GM03348 (cell line): ENCODE measurements at places on chromosomes 3 and 15.

- DNase-seq: no peak
Measured at GRCh38 chr3:45892161-45892560, 5.8 kb downstream of the CCR9 start.

DNA sequence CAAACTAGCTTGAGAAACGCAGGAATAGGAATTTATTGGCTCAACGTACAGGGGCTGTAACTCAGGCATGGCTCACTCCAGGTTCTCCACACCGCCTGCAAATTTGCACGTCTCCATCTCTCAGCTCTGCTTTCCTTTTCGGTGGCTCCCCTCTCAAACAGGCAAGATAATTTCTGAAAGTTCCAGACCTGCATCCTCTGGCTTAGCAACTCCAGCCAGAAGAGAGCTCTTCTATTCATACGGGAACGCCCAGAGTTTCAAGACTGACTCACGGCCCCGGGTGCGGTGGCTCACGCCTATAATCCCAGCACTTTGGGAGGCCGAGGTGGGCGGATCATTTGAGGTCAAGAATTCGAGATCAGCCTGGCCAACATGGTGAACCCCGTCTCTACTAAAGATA lies 139.7 kb upstream of the BNIP2 start:
- no peak for DNase-seq

DNA sequence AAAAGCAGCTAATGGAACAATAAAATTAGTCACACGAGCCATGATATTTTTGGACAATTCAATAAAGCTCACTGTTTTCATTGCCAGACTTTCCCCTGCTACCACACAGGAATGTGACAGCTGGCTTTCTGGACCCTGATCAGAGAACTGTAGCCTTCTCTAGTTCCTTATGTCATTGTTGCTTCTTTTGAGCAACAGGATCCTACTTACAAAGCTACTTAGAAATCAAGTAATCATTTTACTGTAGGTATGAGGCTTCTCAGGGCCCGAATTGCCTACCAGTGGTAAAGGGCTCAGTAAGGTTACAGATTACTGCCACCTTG lies 94.3 kb upstream of the AADACL2 start:
- no peak for DNase-seq

DNA sequence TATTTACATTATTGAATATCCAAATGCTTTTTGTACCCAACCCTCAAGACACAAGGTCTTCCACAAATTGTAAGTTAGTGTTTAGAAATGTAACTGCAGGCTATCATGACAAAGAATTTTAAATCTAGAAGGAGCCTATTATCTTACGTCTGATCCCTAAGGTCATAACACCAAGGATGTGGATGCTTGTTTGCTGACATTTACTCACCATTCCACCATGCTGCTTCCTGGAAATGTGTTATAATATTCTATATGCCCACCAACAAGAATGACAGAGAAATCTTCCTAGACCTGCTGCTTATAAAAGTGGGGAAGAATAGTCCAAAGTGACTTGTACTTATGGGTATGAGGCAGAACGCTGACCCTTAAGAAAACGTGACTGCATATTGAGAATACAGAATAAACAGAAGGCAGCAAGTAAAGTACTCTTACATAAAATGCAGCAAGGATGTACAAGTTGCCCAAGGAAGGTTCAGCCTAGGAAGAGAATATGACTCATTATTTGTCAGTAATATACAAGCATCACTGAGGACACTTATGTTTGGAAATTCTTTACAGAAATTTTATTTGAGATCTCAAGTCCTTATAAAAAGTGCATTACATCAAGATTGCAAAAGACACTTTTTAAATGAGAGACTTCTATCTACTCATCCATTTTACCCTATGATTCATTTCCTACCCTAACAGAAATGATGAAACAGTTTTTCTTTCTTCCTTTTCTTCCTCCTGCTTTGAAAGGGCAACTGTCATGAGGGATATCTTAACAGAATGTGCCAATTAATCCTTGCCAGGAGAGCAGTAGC lies 59.6 kb downstream of the ESYT3 start:
- DNase-seq: peak; percentile 68

DNA sequence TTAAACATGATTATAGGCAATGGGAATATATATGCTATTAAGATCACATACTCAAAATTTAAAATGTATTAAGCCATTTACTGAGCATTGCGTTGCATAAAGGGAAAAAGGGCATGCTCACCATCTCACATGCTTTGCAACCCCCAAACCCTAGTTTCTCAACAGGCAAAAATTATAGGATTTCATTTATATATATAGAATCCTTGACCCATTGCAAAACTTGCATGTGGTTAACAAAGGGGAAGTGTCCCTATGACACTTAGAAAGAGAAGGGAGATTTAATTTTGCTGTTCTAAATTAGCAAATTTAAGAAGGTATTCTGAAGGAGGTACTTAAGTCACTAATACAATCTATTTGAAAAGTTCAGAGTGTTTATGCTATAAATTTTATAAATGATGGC lies 837.8 kb downstream of the DIPK2A start:
- DNase-seq: no peak

DNA sequence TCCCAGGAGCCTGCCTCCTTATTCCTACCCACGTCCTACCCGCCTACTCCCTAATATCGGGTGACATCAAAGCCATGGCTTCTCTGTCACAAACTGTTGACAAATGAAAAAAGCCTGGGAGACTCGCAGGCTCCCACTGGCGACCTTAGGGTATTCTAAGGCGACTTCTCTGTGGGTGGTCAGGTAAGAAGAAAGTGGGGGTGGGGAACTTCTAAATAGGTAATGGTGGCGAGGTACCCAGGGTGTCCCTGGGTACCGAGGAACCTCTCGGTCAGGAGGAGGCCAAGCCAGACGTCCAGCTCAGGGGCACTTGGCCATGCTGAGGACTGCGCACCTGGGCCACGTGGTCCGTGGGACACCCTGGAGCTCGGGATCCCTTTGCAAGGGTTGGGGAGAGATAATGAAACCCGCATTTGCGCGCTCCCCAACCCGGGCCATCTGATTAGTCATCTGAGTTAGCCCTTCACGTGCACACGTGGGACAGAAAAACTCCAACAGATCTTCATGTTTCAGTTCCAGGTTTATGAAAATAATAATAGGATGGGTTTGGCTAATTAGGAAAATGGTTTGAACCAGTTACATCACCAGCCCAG lies 78.2 kb downstream of the NR2F2 start:
- DNase-seq: no peak

- DNase-seq: no peak
Measured at GRCh38 chr3:67459796-67460195, 194.6 kb downstream of the SUCLG2 start.

- no peak for DNase-seq
Measured at GRCh38 chr3:159887911-159888310, 100.7 kb upstream of the IL12A start.

DNA sequence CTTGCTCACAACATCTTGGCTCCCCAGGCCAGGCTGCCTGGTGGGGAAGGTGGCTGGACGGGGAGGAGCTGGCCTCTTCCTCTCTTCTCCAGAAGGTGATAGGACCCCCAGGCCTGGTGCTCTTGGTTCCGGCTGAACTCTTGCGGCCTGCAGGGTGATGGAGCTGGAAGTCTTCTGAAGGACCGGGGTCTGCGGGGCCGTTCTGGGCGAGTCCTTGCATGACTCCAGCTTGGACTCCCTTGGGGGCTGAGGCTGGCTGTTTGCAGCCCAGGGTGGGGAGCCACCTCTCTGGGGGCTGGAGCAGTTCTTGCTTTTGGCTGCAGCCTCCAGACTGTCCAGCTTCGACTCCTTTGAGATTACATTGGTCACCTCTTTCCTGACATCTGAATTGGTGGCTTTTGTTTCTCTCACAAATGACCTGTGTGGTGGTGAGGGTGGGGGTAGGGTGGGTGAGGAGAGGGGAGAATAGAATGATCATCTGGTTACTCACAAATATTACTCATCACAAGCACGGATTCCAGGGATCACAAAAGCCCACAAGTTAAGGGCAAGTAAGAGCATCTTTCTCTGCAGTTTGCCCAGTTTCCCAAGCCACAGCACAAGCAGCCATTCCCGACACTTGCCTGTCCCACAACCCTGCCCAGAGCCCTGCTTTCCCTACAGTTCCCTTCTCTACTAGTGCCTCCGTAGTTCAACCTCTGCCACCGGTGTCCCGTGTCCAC lies 149.1 kb upstream of the HACD2 start:
- DNase-seq: peak; percentile 86

DNA sequence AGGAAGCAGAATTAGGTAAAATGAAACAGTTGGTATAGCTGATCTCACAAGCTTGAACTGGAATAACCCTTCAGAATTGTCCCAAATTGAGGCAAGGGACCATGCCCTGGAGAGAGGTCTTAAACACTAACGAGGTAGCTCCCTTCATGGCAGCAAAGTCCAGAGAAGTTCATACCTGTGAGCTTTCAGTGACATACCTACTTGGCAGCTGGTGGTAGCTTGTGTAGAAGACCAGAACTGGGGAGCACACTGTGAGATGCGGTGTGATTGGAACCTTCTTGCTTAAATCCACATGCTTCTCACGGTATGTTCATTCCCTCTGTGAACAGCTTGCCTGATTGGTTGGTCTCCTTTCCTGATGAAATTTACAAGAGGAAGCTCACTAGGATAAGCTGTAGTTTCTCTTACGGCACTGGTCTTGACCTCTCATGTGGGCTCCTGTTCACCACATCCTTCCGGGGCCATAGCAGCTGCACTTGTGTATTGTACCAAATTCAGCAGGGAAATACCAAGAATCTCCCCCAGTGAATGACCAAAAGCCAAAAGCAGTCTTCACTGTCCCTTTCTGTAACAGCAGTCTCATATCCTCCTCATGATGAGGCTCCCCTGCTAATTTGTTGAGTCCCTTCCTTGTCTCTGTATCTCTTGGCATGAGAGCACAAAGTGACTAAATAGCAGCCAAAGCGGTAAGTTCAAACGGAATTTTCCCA lies 483.7 kb upstream of the FRG2C start:
- no peak for DNase-seq

GRCh38 chr15:29740692-29741311 lies 81.5 kb downstream of the TJP1 start:
- DNase-seq: no peak

- DNase-seq: no peak
Measured at GRCh38 chr15:98628216-98628615, 20.1 kb upstream of the IGF1R start.

DNA sequence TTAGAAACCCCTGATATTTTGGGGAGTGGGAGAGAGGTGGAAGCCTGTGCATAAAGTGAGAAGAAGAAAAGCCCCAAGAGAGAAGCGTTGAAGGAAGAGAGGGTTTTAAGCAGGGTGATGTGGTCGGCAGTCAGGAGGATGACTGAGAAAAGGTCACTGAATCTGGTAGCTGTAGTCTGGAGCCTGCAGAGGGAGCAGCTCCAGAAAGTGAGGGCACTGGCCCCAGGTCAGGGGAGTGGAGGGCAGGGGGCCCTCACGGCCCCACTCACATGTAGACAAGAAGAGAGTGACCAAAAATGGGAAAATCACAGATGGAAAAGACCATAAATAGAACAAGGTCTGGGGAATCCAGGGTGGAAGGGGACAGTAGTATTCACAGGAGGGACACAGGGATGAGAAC lies 105.5 kb downstream of the RYK start:
- no peak for DNase-seq

- DNase-seq: peak; percentile 95
Measured at GRCh38 chr3:47420511-47421484, 40.0 kb downstream of the PTPN23 start.

DNA sequence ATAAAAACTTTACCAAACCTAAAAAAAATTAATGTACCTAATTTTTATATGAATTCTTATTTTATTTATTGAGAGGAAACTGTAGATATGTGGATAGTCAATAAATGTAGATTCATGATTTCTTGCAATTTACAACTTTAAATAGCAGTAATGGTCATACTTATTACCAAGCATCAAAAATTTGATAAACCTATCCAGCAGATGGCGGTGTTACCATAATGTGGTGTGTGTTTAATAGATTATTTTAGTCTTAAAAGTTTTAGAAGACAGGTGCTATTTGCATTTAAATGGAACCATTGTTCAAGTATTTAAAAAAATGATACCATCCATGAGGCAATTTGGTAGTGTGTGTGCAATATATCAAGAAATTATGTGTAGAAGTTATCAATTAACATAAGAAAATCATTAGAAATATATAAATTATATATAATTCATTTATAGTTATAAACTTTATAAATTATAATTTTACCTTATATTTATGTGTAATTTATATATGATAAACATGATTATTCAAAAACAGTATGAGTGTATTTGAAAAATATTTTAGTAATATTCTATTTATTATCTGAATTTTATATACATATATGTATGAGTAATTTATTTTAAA lies 176.0 kb upstream of the BCHE start:
- DNase-seq: peak; percentile 14

- peak; percentile 54 for DNase-seq
Measured at GRCh38 chr15:64619880-64620839, 155.2 kb downstream of the RBPMS2 start.

DNA sequence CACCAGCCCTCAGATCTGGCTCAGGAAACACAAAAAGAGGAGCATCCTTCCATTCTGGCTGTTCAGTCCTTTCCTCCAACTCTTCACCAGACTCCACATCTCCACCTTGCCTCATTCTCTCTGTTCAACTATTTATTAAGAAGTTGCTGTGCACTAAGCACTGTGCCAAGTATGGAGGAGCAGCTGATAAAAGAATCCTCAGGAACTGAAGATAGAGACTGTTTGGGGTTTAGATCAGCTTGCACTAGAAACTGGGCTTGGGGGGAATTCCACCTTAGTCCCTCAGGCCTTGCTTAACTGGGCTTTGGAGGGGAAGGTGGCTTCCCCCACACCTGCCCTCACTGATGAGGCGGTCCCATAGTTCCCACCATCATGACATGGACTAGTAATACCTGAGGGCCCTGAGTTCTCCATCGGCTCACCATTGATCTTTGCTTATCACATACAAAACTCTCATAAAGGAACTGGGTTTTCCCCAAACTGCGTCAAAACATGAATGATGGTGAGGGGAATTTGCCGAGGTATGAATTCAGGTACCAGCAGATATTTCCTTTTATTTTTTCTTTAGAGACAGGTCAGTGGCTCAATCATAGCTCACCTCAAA lies 1.7 kb upstream of the CCR8 start:
- DNase-seq: no peak

- no peak for DNase-seq
Measured at GRCh38 chr3:126553284-126554084, 5.2 kb downstream of the C3orf22 start.

- no peak for DNase-seq
Measured at GRCh38 chr3:75303741-75304140, 360.4 kb upstream of the FRG2C start.

- DNase-seq: no peak
Measured at GRCh38 chr3:116824208-116824607, 114.6 kb downstream of the TUSC7 start.

DNA sequence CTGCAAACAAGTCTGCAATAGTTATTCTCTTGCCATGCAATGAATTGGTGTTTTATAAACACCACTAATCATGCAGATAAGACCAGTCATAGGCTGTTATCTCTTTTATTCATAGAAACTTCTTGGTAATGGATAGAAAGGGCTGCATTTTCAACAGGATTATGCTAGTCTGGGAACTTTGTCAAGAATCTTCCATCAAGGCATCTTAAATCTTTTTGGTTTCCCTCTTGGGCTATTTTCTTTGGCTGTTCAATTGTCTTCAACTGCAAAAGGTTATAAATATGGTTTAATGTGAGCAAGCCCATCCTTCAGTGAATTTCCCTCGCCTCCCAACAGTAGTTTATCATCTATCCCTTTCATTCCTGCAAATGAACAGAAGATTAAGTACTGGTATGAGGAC lies 59.0 kb upstream of the MINAR1 start:
- no peak for DNase-seq

- peak; percentile 76 for DNase-seq
Measured at GRCh38 chr3:139937674-139938279, 2.8 kb downstream of the CLSTN2 start.
